ENCODE measurements at places on chromosomes 1 and 21.

DNA sequence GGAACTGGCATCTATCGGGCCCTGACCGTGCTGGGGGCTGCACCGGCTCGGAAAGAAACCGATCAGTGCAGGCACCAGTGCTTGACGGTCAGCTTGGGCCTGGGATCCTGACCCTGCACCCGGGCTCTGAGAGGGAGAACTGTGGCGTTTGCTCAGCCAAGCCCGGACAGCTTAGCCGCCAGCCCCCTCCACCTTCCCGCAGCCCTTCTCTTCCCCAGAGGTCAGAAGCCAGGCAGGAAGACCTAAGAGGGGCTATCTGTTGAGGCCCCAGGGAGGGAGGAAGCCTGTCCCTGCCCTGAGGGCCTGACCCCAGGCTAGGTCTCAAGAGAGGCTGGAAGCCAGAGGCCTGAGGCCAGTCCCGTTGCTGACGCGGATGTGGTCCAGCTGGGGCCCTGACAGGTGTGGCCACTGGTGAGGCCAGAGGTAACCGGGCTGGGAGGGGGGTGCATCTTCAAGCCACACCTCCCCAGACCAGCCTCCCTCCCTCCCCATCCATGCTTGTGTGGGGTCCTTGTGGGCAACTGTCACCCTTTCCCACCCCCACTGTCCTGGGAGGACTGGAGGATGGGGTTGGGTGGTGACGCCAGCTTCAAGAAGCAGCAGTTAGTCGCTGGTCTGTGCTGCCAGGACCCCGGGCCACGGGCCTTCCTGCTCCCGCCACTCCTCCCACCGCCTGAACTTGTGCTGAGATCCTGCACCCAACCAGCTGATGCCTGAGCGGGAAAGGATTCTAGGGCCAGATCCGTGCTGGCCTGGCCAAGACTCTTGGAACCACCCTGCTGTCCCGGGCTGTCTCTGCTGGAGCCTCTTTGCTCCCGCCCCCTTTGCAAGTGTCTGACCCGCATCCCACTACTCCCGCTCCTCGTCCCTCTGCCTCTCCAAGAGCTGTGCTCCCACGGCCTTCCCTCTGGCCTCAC is 2.6 kb upstream of the DVL1 start:
- no peak for DNase-seq

DNA sequence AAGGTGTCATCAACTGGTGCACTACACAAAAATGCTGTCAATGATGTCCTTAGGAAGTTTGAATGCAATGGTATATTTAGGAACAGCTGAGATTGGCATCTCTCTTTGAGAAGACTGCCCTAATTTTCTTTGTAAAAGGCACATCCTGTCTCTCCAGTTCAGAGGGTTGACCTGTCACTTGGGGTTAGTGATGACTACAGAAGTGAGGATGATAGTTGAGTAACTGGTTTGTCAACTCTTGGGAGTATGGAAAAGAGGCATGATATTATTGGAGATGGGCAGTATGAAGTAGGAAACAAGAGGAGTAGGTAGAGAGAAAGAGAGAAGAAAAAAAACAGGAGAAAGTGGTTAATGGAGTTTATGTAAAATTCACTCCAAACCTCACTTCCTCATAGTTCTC is 40.4 kb upstream of the PIGC start:
- no peak for DNase-seq

DNA sequence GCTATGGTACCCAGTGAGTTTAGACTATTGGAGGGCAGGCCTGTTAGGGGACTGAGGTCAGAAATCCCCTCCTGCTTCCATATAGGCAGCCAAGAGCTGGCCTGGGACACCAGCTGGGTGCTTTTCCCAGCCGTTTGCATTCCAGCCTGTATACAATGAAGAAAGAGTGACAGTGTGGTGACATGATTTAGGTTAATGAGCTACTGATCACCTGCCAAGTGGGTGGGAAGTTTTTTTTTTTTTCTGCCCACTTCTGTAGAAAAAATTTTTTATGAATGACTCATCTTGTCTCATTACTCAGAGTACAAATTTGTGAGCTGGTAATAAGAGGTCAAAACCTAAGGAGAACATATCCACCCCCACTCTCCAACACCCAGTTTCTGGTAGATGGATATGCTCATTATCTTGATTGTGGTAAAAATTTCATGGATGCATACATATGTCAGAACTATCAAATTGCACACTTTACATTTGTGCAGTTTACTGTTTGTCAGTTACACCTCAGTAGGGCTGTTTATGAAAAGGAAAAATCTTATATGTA is 16.4 kb upstream of the CGN start:
- DNase-seq = no peak

- no peak for DNase-seq
These were observed 20.7 kb downstream of the C1QB start for GRCh38 chr1:22673486-22674409.

DNA sequence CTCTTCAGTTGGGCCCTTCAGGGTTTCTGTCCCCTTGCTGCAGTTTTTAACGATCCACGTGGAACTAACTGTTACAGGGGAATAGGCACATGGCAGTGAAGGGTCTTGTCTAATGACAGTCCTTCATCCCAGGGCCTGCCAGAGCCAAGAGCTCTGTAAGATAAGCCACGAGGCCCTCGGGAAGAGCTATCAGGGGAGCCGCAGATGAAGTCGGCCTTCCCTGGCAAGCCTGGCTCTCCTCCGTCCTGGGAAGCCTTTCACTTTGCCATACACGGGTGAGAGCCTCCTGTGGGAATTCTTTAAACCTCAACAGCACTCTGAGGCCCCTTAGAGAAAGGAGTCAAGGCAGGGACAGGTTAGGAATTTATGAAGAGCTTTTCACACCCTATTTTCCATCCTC is 29.0 kb downstream of the ACP6 start:
- no peak for DNase-seq
